ENCODE measurements at places on chromosomes 5 and 9.
A peak's percentile ranks its signal among the peaks of the same experiment; 100 is the strongest.

DNA sequence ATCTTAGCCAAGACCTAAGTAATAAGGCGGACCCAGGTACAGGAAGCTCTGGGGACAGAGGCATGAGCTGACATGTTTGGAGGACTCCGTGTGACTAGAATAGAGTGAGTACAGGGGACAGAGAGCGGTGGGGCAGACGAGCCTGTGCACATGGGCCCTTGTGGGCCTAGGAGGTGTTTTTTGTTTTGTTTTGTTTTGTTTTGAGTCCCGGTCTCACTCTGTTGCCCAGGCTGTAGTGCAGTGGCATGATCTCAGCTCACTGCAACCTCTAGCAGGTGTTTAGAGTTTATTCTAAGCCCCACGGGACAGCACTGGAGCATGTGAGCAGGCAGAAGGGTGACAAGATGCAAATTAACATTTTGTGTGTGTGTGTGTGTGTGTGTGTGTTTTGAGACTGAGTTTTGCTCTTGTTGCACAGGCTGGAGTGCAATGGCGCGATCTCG, 3.1 kb upstream of the EEIG1 start:
- DNase-seq = no peak

DNA sequence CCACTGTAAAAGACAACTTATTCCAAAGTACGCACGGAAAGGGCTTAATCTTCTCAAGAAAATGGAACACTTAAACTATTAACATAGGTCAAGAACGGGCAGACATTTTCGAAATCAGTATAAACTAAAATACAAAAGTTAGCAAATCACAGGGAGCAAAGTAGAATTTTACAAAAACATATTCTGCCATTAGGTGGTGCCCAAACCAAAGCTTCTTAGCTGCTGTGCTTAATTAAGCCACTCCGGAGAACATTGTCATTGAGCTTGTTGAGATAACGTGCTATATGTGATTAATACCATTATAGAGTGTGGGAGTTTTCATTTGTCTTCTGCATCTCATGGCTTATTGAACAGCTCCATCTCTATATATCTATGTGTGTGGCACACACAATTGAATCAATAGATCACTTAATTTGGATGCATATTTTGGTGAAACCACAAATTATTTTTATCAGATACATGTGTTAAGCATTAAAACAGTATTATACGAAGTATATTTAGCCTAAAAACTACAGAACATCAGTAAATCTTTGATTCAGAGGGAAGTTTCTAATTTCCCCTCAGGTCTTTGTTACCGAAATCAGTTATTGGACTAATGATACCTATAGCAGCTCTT, 23.4 kb downstream of the UBLCP1 start:
- DNase-seq = peak; percentile 38

DNA sequence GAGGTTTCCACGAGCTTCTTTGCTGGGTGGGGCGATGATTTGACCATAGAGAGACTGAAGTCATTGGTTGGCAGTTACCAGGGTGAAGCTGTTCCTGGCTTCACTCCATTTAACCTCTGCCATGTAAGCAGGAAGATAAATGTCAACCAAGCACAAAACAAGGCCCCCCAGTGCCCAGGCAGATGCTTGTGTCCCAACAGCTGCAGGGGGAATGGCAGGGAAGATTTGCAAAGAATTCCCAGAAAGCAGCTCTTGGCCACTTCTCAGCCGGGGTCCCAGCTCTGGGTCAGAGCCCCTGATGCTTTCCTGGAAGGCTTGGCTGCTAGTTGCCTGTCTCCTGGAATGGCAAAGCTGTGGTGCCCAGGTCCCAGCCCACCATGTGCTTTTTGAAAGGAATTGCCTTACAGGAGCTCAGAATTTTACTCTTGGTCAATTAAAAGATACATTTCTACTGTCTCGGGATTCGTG, 383.4 kb downstream of the ENC1 start:
- DNase-seq = no peak

DNA sequence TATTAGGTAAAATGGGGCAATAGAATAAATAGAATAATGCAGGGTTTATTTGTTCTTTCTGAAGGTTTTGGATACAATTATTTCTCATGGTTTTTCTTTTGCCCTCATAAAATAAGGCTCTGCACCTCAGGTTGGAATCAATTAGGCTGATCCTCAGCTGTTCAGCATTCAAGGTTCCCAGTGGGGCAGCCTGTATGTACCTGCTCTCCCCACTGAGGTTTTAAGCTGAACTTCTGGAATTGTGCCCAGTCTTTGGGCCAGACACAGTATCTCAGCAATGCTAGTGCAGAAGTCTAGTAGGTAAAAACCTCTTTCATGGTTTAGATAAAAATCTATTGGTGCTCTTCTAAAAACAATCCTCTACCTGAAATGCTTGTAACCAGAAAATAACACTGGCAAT, 98.0 kb downstream of the EDIL3 start:
- DNase-seq = peak; percentile 5

- DNase-seq = peak; percentile 44
Measured at GRCh38 chr5:135553688-135554462, 18.1 kb upstream of the NEUROG1 start.

- no peak for DNase-seq
Measured at GRCh38 chr5:129836321-129836720, 67.9 kb upstream of the CHSY3 start.

GRCh38 chr5:62680121-62680520, 101.5 kb downstream of the LRRC70 start:
- no peak for DNase-seq

DNA sequence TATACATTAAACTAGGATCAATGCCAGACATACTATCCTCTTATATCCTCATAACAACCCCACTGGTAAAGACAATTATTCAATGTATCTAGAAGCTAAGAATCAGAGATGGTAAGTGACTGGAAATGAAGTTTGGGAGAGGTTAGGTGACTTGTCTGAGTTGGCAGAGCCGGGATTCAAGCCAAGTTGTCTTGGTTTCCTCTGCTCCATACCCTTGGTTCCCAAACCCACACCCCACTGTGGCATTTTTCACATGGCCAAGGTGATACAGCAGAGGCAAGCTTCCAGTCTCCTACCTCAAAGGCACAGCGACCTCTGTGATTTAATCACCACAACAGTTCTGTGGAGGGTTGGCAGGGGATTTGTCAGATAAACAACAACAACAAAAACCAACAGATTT, 34.7 kb upstream of the ADRB2 start:
- DNase-seq = no peak

- no peak for DNase-seq
Measured at GRCh38 chr5:81601919-81602318, 149.0 kb downstream of the SSBP2 start.

- peak; percentile 66 for DNase-seq
Measured at GRCh38 chr5:78666041-78666444, 17.5 kb upstream of the LHFPL2 start.

DNA sequence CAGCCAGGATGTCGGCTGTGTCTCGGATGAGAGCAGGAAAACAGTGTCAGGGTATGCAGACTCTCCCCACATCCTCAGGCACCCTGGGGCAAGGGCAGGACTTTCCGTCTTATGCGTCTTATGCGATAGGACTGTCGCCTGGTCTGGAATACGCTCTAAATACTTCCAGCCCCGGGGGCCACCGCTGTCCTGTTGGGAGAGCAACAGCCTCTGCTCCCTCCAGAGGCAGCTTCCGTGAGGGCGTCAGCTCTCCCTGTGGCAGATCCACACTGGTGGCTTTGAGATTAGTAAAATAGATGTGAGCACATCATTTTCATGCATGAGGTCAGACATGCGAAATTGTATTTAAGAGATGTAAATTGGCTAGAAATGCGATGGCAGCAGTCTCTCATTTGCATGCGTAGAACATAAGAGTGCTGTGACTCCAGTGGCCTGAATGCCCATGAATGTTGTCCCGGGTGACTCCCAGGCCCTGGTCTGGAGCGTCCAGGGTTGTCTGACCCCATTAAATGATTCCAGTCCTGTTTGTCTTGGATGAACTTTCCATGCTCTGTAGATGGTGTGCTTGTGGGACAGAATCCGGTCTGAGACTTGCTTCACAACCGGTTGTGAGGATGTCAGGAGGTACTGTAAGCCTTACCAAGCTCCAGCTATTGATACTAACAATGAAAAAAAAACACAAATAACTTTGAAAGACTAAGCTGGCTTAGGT, 228.2 kb downstream of the SYK start:
- DNase-seq = no peak

- DNase-seq = no peak
Measured at GRCh38 chr9:95459851-95460517, 56.8 kb downstream of the PTCH1 start.

DNA sequence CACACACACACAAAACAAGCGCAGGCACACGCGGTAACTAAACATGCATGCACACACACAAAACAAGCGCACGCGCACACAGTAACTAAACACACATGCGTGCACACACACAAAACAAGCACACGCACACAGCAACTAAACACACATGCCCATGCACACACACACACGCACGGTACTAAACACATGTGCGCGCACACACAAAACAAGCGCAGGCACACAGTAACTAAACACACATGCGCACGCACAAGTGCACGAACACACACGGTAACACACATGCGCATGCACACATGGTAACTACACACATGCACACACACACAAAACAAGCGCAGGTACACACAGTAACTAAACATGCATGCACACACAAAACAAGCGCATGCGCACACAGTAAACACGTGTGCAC, 19.9 kb upstream of the SLC6A3 start:
- no peak for DNase-seq

DNA sequence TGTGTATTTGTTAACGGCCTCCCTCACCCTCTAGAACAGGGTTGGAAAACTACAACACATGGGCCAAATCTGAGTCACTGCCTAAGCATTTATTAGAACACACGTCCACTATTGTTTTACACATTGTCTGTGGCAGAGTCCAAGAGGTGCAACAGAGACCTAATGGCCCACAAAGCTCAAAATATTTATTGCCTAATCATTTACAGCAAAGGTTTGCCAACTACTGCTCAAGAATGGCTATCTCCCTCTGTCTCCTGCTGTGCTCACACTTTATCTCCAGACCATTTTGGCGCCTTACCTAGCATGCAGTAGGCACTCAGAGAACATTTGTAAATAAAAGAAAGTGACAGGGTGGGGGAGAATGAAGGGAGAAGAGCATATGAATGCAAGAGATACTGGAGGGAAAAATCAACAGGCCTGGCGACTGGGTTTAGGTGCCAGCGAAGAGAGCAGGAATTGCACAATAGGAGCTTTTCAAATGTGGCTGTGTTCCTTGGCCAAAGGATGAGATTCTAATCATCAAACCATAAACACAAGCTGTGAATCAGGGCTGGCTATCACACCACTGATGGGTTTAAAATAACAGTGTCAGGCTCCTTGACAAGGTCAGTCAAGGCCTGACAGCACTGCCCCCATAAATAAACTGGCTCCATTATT, 80.3 kb downstream of the EPB41L4A start:
- DNase-seq = peak; percentile 24
